ENCODE measurements at places on chromosomes 3 and 15.

- DNase-seq: no peak
Observed at GRCh38 chr3:190621927-190622326, 108.0 kb downstream of the IL1RAP start.

DNA sequence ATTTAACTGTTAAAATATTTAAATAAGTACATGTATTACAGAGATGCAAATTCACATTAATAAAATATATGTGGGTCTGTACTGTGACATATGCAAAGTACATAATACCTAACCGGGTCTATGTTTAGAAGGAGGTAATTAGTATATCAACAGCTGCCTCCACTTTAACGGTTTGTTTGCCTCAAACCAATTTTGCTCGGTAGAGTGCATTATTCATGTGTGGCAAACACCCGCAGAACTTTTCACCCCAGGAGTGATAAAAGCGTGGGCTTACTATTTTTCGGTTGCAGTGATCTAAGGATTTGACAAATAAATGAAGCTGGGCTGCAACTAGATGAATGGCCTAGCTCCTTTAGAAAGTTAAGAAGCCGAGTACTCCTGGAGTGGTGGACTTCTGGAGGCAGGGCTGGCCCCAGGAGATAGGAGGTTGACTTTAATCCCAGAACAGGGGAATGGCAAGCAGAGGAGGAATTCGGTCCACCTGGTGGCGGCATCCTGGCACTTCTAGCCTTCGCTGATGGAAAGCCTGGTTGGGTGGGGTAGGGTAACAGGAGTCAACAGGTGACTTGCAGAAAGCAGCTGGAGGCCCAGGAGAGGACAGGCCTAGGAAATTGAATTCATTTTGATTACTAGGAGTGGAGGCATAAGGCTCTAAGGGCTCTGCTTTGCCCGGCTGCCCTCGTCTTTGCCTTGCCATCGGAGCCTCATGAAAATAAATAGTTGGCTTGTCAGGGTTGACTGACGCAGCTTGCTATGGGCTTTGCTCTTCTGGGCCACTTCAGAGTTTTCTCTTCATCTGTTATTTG is 2.4 kb downstream of the SLCO3A1 start:
- no peak for DNase-seq

GRCh38 chr3:45573591-45573990 is 21.0 kb upstream of the LIMD1 start:
- no peak for DNase-seq

DNA sequence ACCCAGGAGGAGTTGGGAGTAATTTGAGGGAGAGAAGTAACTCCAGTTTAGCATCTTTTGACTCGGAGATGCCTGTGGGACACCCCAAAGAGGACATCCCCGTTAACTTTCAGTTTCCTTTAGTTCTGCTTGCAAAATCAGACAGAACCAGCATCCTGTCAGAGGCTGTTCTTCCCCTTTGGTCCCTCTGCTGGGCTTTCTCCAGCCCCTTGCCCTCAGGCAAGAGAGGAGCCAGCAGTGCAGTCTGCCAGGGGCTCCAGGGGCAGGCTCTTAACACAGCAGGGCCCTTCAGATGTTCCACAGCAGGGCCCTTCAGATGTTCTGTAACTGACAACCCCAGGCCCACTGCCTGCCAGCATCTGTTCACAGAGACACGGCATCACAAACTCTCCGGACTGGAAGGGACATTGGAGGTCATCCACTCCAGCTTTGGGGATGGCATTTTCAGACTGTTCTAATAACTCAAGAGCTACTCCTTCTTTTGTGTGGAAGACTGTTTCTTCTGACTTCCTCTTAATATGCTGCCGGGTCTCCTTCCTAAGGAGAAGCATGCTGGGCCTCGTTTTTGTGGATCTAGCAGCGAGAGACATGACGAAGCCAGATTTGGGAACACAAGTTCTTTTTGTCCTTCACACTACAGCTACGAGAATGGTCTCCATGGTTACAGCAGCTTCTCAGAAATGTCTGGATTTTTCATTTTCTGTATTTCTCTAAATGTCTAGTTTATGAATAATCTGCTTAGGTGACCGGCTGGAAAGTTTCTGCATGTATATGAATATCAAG is 51.9 kb downstream of the KY start:
- DNase-seq: no peak

GRCh38 chr3:99562138-99562537 is 76.3 kb upstream of the COL8A1 start:
- no peak for DNase-seq

GRCh38 chr3:41478278-41478677 is 279.0 kb downstream of the CTNNB1 start:
- no peak for DNase-seq

DNA sequence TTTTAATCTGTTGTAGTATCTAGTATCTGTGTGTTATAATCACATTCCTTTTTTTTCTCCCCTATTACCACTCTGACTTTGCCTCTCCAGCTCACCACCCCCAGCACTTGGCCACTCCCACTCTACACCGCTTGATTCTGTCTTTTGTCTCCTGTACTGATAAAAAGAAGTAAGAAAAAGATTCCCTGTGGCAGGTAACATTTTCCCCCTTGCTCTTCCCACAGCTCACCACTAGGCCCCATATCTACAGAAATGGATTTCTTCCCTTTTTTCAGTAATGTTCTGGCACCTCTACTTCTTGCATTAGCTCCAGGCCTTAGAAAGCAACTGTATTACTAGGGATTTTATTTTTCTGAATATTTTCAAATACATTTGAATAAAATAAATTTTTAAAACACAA is 25.6 kb downstream of the KCNH8 start:
- DNase-seq: no peak

GRCh38 chr3:177374323-177374722 is 177.0 kb upstream of the TBL1XR1 start:
- no peak for DNase-seq

GRCh38 chr15:70098153-70098460 is 390 bp upstream of the TLE3 start:
- no peak for DNase-seq

GRCh38 chr3:150806185-150806835 is 43.3 kb upstream of the SIAH2 start:
- no peak for DNase-seq

GRCh38 chr15:68678746-68679145 is 100.0 kb downstream of the CORO2B start:
- DNase-seq: no peak

DNA sequence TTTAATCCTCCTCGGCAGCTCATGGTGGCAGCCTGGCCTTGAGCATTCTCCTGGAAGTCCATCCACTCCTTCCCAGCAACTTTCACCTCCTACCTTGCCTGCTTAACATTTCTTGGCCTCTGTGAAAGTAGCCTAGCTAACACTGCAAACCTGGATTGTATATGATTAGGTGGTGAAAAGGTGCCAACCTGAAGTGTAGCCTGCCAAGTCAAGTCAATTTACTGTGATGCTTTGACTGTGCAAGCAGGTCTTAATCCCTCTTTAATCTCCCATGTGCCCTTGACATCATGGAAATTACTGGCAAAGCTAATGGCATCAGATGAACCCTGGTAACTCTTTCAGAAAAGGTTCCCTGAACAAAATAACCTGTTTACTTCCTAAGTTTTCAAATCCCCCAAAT is 169.7 kb upstream of the NR2F2 start:
- no peak for DNase-seq
